Hematopoietic multipotent progenitor cell treated with erythropoietin and hydrocortisone succinate and interleukin-3 and kit ligand, for 4 days (in vitro differentiated cells): ENCODE measurements at places on chromosomes 13 and 19.
A peak's percentile ranks its signal among the peaks of the same experiment; 100 is the strongest.

GRCh38 chr13:34217343-34218025, 399.5 kb downstream of the RFC3 start:
- no peak for DNase-seq

GRCh38 chr19:13972368-13973155, 20.3 kb downstream of the DCAF15 start:
- no peak for DNase-seq

DNA sequence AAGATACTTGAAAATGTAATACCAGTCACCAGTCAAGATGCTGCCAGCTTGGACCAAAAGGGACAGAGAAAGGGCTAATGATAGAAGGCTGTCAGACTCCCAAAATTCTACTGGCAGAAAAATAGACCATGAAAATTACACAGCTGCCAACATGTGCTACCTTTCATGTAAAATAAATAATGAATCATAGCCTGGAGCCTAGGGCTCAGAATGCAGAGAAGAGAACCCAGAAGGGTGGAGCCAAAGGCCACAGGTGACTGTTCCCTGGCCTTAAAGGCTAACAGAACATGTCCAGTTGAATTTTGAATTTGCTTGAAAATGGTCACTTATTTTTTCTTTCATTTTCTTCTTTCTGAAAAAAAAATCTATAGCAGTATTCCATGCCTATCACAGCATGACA, 1827.0 kb upstream of the MIR17HG start:
- no peak for DNase-seq

DNA sequence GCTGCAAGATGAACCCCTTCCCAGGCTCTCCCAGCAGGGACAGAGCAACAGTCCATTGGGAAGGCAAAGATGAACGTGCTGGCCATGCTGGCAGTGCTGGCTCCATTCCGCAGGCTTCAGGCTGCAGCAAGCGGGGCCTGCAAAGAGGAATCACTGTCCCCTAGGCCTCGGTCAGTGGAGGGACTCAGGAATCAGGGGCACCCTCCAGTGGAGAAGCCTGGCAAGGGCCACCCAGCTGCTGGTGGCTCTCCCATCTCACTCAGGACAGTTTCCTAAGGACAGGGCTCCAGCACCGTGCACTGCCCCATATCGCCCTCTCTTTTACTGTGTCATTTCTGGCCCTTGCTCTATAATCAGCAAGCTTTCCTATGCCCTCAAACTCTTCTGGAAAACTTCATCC, 498.6 kb downstream of the EFNB2 start:
- DNase-seq = no peak

DNA sequence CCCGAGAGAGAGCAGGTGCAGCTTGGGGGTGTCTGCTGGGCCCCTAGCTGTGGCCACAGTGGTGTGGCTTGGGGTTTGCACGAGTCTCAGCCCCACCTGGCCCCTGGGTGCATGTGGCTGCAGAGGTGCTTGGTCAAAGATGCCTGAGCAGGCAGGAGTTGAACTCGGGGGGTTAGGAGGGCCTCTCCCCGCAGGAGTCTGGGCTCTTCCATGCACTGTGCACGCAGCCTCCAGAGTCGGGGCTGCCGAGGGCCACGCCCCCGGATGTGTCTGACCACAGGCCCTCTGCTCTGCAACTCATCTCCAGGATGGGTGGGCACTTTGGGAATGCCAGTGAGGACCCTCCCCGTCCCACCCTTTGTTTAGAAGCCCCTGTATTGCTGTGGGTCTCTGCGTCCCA, 91.5 kb upstream of the MCF2L start:
- no peak for DNase-seq

DNA sequence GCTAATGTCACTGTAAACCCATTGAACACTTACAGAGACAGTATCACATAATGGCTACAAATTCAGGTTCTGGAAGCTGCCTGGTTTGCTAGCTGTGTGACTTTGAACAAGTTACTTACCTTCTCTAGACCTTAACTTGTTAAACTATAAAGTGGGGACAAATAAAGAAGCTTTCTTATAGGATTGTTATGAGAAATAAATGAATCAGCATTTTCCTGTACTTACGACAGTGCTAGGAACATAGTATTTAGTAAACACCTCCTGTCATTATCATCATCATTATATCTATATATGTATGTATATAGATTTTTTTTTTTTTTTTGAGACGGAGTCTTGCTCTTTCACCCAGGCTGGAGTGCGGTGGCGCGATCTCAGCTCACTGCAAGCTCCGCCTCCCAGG, 54.9 kb downstream of the CDK8 start:
- no peak for DNase-seq

DNA sequence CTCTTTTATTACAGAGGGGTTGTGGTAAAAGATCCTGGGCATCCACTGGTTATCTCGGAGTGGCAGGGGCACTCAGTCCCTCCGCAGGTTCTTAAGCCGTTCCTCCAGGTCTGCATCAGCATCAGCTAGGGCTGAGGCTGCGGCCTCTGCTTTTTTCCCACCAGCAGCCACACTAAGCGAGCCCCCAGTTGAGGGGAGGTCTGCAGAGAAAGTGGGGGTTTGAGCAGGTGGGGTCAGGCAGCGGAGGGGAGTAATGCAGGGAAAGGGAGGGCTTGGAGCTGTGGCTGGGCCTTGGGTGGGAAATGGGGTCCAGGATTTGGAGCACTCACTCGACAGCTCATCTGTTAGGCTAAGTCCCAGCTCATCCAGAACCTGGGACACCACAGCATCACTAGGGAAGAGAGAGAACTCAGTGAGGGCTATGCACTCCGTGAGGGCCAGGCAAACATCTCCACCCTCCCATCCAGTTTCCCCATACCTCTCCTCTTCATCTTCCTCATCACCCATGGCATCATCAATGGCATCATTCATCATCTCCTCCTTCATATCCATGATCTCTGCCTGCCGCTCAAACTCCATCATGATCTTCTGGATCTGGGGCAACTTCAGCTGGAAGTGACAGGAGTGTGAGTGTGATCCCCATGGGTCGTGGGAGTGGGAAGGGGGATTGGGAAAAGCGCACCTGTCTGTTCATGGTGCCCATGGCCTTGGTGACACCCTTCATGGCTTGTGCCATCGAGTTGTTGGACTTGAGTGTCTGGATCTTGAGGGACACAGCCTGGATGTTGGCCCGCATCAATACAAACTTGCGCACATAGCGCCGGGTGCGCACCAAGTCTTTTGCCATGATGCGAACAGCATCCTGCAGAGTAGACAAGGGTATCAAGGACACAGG, 3.1 kb downstream of the CHMP2A start:
- DNase-seq = no peak

DNA sequence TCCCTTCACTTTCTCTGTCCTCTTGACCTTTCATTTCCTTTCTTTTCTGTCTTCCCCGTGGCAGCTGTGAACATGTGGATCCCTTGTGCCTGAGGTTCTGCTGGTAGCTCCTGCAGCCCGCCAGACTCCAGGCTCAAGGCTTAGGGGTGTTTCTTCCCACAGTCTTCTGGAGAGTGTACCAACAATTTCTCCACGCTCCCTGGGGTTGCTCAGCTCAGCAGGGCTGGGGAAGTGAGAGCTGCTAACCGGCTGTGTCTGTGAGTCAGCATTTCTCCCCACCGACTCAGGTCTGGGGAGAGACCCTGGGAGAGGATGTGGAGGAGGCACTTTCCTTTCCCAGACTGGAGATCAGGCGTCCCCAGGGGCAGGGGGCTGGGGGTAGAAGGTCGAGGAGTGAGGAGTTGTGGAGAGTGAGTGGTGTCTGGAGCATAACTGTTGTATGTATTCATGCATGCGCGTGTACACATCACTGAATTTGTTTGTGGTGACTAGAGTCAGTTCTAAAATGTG, 193.6 kb downstream of the KCNRG start:
- peak; percentile 82 for DNase-seq

DNA sequence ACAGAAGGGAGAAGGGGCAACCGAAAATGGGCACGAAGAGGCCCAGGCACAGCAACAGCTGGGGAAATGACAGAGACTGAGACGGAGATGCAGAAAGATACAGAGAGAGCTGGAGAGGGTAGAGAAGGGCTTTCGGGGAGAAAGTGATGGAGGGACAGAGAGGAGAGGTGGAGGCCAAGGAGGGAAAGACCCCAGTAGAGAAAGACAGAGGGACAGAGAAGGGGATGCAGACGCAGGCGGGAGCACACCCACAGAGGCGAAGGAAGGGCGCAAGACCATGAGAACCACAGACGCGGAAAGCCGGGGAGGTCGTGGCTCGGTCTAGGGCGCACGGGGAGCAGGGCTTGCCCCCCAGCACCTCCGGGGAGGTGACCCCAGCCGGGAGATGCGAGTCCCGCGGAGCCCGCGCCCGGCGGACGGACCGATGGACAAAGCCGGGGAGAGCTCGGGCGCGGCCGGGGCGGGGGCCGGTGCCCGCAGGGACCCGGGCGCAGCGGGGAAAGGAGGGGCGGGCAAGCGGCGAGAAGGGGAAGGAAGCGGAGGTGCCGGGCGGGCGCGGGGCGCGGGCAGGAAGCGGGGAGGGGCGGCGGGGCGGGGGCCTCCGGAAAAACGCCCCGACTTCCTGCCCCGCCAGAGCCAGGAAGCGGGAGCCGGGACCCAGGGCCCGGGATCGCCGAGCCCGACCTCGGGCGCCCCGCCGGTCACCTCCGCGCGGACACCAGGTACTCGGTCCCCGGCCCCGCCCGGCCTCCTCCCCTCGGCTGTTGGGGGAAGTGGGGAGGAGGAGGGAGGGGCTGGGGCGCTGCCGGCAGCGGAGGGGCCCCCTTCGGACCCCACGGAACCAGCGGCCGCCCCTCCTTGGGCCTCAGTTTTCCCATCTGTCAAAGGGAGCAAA, at the start of gene ARHGEF1:
Gene ARHGEF1, plus strand, starts transcription at position 617 of the 895 bp plus-strand sequence. CDS start 4,899 bp downstream, outside the sequence.
- peak; percentile 72 for DNase-seq

DNA sequence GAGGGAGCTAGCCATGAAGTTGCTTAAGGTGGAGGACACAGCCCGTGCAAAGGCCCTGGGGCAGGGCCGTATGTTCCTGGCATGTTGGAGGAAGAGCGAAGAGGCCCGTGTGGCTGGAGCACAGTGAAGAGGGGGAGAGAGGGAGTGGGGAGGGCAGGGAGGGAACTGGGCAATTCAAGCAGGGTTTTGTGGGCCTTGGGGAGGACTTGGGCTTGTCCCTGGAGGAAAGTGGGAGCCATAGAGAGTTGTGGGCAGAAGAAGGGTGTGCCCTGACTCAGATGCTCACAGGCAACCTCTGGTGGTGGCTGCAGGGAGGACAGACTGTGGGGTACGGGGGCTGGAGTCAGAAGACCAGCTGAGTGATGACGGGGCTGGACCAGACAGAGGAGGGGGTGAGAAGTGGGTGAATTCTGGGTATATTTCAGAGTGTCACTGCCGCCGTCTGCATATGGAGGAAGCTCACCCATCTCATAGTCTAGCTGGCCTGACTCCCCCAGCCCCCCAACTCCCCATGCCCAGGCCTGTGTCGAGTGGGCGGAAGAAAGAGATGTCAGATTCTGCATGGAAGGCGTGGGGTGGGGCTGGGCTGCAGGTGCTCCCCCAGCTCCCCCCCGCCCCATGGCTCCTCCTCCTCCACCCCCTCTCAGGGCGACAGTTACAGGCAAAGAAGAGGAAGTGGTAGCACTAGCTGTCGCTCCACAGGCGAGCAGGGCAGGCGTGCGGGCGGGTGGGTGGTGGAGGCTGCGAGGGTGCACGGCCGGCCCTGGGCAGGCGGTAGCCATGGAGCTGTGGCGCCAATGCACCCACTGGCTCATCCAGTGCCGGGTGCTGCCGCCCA, at the start of gene VAV1:
Gene VAV1, plus strand, starts transcription at position 681 of the 838 bp plus-strand sequence. Its CDS starts 100 bp downstream, at position 781.
- peak; percentile 96 for DNase-seq

GRCh38 chr19:46173886-46174480, 25.9 kb downstream of the IGFL2 start:
- peak; percentile 24 for DNase-seq

DNA sequence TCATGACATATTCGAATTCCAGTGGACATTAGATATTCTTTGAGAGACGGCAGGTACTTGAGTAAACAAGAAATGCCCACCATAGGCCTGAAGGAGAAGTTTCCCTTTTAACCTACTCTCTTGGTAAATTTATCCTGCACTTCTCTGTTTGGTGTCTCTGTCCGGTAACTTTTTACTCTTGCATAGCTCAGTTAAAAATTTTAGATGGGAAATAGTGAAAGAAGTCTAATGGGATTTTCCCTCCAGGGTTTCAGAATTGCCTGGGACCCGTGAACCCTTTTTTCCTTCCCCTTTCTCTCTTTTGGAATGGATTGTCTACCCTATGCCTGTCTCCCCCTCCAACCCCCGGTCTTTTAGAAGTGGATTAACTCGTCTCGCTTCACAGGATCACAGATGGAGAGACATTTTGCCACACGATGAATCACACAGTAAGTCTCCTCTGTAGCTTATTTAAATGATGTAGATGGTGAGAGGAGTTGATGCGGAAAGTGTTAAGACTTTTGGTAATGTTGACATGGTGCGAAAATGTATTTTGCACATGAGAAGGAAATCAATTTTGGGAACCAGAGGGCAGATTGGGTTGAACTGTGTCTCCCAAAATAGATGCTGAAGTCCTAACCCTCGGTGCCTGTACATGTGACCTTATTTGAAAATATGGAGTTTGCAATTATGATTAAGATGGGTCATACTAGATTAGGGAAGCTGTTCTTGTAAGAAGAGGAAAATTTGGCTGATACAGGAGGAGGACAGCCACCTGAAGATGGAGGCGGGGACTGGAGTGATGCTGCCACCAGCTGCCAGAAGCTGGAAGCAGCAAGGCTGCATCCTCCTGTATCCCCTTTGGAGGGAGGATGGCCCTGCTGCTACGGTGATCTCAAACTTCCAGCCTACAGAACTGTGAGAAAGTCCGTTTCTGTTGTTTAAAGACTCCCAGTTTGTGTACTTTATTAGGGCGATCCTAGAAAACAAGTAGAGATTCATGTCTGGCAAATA, 711 bp upstream of the MIPEP start:
- no peak for DNase-seq

- peak; percentile 54 for DNase-seq
Measured at GRCh38 chr19:54928299-54928698, 19.0 kb downstream of the NLRP7 start.

DNA sequence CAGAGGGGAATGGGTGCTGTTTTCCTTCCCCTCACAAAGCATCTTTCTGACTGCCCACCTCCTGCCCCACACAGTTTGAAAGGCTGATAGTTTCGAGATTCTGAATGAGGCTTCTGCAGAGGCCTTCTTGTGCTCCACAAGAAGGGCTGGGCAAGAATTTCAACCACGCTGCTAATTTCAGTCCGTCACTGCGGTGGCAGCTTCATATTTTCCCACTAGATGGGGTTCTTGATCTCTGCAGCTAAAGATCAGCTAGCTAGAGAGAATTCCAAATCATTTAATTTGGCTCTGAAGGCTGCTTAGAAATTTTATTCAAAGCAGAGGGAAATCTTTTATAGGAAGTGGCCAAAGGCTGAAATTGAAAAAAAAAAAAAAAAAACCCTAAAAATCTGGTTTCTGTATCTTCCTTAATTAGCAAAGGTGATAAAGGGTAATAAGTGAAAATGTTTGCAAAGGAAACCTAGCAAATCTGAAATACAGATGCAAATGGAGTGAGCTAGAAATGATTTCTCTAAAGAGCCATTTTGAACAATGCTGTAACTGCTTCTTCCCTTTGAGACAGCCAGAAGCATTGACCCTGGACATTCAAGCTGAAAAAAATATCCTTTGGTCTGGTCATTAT, 38.0 kb upstream of the C13orf42 start:
- DNase-seq = peak; percentile 59
